Erythroblast (primary cell): ENCODE measurements at places on chromosomes 4 and X.

DNA sequence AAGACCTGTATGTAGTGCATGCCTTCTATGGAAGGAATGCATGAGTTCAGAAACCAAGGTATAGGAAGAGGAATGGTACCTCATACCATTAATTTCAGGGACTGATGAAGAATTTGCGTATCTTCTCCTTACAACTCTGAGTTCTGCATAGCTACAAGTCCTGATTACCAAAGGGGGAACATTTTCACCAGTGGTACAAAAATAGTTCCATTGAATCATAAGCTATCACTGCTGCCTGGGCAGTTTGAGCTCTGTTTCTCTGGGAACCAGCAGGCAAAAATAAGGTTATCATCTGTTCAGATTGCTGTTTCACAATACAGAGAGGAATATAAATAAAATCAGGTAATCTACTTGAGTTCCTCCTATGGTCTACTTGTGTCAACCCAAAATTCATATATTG, 77.9 kb upstream of the GNPDA2 start:
- DNase-seq, result no peak

DNA sequence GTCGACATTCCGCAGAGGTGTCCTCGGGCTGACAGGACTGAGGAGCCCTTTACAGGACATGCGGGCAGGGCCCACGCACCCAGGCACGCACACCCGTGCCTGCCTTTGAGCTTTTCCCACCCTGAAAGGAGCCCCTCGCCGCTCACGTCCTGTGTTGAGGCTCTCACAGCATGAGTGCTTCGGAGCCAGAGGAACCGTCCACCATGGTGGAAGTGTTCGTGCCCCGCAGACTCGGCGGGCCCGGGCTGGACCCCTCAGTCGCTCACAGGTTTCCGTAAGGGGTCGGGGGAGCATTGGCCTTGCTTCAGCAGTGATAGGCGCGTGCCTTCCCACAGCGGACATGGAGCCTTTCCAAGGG, 36.9 kb downstream of the PIGG start:
- DNase-seq, result no peak

GRCh38 chr4:14264437-14264836, 636.9 kb upstream of the BOD1L1 start:
- no peak for DNase-seq

GRCh38 chrX:86295293-86295692, 147.0 kb downstream of the DACH2 start:
- DNase-seq, result no peak

DNA sequence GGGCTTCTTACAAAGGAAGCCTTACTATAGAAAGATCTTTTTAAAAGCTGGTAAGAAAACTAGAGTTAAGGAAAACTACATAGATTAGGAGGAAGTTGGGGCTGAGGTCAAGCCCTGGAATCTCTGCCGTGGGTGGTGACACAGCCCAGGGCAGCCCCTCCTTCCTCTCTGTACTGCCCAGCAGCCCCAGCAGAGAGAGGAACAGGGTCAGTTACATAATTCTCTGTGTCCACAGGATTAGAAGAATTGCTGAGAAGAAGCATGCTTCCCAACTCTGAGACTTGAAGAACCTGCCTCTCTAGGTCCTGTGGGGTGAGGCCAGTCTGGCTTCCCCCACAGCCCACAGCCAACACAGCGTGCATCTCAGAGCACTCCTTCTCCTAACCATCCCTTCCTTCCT, 9.2 kb upstream of the ABLIM2 start:
- no peak for DNase-seq

GRCh38 chr4:118113220-118113619, 78.9 kb downstream of the NDST3 start:
- DNase-seq, result no peak

GRCh38 chr4:10697086-10697485, 12.5 kb upstream of the CLNK start:
- DNase-seq, result no peak

- DNase-seq, result no peak
Measured at GRCh38 chr4:54843106-54843505, 185.3 kb downstream of the KIT start.

DNA sequence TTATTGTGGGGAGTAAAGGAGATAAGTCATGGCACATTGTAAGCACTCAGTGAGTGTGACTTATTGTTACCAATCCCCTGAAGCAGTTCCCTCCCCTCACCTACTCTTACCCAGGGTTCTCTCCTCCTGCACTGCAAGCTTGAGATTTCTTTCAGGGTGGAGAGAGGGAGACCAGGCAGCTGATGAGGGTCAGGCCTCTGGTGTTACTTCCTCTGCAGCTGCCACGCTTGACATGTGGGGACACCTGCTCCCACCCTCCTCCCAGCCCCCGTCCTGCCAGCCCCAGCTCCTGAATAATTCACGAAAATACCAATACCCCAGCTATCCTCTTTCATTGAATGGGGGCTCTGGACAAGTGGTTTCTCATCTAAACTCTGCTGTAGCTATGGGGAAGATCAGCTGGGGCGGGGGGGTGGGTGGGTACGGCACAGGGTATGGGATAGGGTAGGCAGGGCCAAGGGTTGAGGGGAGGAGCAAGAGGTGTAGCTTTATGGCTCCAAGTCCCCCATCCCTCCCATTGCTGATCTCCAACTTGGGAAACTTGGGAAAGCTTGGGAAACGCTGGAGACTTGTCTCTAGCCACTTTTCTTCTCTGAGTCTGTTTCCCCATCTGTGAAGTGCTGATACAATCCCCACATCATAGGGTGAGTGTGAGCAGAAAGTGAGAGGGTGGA, 148.5 kb upstream of the PJA1 start:
- DNase-seq, result no peak

DNA sequence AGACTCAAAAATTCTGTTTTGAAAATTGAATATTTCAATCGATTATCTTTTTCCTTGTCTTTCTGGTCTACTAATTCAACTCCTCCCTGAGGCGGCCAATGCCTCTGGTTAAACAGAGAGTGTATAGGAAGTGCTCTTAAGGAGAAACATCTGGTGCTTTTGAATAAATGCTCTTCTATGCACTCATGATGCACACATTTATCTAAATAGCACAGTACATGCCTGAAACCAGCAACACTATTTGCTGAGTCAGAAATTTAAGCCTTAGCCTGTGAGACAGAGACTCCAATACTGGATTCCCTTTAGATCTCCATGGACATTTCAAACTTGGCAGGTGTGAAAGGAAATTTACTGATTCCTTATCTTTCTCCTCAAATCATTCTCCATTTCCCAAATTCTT, 118.6 kb downstream of the SLIT2 start:
- DNase-seq, result no peak

DNA sequence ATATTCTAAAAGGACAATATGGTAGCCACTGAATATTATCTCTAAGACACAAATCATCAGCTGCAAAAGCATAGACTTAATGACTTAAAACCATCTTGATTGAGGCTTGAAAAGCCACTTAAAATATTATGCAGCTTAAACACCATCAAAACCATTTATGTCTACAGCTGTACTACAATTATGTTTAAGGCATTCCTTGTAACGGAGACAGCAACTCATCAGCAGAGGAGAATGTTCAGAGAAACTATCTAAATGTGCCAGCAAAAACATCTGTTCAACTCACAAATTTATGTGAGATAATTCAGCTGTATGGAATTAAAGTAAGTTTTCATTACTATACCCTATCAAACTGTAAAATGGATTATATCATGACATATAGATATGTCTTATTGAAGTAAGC, 147.9 kb upstream of the CTSO start:
- DNase-seq, result no peak

DNA sequence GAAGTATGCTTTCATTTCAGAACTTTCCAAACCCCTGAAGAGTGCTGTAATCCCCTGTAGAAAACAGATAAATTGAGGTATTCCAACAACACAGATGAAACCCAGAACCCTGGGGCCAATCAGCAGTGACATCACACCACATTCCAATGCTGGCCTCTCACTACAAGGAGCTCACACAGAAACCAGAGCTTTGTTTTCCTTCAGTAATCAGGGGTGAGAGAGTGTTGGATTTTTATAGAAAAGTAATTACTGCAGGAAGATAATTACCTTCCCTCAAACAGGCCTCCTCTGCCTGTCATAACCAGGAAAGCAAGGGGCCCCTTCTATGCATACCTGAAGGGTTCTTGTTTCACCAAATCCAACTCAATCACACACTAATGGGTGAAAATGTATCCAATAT, 246.2 kb downstream of the SCFD2 start:
- no peak for DNase-seq

GRCh38 chr4:6546681-6547447, 28.1 kb upstream of the MAN2B2 start:
- DNase-seq, result peak; percentile 82

DNA sequence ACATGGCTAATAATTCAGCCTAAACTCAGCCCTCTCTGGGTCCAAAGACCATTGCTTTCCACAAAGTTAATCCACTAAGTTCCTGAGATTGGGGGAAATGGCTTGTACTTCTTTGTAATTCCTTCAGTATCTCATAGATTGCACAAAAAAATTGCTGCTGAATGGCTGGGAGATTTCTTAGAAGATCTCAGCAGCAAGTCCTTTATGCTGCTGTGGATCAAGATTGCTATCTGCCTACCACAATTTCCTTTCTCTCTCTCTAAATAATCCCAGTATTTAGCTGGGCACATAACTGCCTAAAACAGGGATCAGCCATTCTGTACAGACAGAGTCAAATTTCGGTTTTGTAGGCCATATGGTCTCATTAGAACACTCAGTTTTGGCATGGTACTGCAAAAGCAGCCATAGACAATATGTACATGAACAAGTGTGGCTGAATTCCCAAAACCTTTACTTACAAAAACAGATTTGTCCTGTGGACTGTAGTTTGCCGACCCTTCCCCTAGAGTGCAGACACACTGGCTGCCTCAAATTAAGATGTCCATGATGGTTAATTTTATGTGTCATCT, 18.5 kb upstream of the HOPX start:
- no peak for DNase-seq

- DNase-seq, result no peak
Measured at GRCh38 chrX:40871385-40872082, 136.2 kb upstream of the MED14 start.

- no peak for DNase-seq
Measured at GRCh38 chrX:45740291-45740690, 539.6 kb upstream of the DIPK2B start.

DNA sequence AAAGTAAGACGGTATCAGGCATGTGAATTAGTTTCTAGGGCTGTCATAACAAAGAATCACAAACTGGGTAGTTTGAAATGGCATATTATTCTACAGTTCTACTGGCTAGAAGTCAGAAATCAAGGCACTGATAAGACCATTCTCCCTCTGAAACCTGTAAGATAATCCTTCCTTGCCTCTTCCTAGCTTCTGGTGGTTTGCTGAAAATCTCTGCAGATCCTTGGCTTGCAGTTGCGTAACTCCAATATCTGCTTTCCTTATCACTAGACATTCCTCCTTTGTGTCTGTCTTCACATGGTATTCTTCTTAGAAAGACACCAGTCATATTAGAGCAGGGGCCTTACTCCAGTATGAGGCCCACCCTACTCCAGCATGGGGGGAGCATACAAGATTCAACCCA, 19.6 kb upstream of the LCORL start:
- no peak for DNase-seq

GRCh38 chrX:53654376-53654775, 32.1 kb downstream of the HUWE1 start:
- DNase-seq, result no peak

DNA sequence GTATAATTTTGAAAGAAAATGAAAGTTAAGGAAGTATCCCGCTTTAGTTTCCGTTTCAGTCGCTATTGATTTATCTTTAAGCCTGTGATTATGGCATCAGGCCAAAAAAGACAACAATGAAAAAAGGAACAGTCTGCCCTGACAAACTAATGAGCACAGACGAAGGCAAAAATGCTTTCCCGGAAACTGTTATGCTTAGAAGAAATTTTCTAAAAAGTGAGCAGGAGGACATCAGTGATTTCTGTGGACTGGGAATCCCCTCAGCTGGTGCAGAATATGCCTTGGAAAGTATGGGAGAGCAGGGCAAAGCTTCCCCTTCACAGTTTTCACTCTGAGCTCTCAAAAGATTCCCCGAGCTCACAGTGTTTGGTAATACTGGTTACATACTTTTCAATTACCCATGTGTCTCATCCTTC, 5.1 kb upstream of the CXCL10 start:
- no peak for DNase-seq

DNA sequence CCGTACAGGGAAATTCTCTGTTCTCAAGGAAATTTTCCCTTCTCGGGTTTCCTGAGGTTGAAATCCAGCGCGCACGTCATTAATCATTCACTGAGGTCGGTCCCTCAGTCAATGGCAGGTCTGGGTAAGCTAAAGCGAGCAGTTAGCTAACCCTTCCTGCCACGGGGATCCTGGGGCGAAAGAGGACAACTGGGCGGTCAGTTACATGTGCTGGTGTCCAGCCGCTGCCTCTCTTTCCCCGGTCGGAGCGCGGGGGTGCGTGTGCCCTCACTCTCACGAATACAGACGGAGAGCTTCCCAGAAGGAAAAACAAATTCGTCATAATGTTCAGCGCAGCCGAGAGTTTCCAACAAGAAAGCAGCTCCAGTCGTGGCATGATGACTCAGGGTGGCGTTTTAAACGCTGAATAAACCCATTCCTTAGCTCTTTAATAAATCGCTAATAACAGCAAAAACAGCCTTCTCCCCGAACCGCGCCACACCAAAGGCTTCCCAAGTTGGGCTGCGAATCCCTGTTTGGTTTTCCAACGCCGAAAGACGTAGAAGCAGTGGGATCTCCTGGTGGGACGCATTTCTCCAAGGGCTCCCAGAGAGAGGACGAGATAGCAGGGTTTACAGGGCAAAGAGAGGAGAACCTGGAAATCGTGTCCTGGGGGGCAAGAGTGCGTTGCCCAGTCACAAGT, 752 bp upstream of the FGF5 start:
- no peak for DNase-seq

GRCh38 chr4:189124149-189124758, 816.4 kb upstream of the FRG1 start:
- no peak for DNase-seq

GRCh38 chr4:185283723-185284122, 74.3 kb downstream of the SNX25 start:
- DNase-seq, result no peak

GRCh38 chrX:112760697-112761096, 79.9 kb downstream of the AMOT start:
- DNase-seq, result no peak

- DNase-seq, result no peak
Measured at GRCh38 chr4:187070158-187070557, 346.5 kb upstream of the FAT1 start.

DNA sequence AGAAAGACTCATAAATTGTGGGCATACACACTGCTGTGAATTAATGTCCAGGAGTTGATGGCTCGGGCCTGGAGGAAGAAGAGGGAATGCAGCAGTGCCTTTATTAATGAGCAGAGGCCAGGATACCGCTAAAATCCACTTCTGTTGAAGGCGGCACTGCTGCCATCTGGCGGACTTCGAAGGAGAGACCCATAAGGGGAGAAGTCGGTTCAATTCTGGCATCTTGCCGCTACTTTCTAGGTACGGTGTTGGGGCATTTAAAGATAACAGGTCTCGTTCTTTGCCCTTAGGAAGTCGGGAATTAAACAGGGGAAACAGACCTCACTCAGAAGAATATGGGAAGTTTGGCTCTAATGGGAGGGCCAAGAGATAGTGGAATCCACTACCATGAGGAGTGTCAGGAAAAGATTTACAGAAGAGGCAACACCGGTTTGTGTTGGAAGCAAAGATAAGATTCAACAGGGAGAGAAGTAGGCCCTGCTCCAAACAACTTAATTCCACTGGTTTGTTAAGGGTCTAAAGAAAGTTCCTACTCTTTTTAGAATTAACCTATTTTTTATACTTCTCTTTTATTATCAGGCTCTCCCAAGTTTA, 133.6 kb upstream of the GIMD1 start:
- DNase-seq, result peak; percentile 50
